ENCODE measurements at places on chromosomes 12 and 14.

GRCh38 chr14:43872752-43873655 lies 634.1 kb downstream of the FSCB start:
- DNase-seq, result no peak

DNA sequence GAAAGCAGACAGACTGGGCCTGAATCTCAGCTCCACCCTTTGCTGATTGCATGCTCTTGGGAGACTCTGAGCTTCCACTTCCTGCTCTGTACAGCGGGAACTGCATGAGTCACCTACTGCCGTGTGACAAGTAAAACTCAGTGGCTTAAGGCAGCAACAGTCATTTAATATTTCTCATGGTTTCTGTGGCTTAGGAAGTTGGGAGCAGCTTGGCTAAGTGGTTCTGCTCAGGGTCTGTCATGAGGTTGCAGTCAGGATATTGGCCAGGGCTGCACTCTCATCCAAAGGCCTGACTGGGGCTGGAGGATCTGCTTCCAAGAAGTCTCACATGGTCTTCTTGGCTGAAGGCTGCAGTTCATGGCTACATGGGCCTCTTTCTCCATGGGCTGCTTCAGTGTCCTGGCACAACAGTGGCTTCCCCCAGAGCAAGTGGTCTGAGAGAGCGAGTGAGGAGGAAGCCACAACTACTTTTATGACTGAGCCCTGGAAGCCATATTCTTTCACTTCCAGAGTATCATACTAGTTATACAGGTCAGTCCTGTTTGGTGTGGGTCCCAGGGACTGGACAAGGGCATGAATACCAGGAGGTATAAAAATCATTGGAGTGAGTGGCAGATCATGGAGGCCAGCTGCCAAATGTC lies 49.7 kb downstream of the FAM222A start:
- DNase-seq, result no peak

DNA sequence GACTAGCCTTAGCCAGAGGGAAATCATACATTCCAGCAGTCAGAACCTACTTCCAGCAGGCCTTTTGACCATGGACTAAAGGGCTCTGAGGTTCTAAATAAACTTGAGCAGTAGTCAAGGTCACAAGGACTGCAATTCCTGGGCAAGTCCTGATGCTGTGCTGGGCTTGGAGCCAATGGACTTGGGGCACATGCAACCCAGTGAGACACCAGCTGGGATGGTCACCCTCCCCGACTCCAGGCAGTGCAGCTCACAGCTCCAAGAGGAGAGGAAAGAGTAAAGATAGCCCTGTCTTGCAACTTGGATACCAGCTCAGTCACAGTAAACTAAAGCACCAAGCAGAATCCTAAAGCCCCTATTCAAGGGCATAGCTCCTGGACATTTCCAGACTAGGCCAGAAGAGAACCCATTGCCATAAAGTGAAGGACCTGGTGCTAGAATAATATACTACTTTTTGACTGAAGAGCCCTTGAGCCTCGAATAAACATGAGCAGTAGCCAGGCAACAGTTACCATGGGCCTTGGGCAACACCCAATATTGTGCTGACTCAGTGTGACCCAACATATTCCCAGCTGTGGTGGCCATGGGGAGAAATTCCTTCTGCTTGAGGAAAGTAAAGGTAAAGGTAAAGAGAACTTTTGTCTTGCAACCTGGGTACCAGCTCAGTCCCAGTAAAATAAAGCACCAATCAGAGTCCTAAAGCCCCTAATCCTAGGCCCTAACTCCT lies 226.2 kb upstream of the CLEC14A start:
- DNase-seq, result no peak

DNA sequence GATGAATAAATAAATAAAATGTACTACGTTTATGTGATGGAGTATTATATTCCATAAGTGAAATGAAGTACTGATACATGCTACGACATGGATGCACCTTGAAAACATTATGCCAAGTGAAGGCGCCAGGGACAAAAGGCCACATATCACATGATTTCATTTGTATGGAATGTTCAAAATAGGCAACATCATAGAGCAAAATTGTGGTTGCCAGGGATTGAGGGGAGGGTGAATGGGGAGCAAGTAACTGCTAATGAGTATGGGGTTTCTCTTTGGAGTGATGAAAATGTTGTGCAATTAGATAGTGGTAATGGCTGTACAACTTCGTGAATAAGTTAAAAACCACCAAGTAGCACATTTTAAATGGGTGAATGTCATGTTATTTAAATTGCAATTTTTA lies 132.8 kb downstream of the SLC38A4 start:
- DNase-seq, result no peak

DNA sequence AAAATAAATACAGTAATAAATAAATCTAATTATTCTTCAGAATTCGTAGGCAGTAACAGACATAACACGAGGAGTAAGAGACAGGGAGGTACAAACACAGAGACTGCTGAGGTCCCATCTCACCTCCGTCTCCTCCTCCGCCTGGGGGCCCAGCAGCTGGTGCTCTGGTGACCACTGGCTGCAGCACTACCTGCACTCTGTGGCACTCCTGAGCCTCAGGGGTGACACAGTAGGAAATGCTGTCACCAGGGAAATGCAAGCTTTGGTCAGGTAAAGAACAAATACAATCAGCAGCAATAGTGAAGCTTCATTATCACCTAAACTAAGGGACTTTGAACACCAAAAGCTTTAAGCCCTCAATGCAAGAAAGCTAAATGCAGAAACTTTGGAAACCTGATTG lies 19.6 kb downstream of the GSTZ1 start:
- DNase-seq, result no peak

DNA sequence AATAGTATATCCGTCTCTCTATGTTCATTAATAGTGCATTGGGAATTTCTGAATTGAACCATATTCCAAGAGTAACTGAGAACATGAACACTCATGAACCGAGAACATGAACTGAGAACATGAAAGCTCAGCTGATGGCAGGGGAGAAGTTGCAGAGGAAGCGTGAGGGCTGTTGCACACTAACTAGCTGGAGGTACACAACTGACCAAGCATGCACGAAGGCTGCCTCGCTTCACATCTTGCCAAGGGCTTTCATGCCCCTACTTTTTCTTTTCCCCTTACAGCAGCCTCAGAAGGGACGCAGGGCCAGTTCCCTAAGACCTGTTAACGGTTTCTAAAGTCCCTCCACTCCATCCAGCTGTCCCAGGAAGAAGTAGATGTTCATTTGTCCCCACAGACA lies 4.3 kb downstream of the RNASE1 start:
- no peak for DNase-seq

- no peak for DNase-seq
Measured at GRCh38 chr14:87940382-87940781, 52.6 kb downstream of the GALC start.

DNA sequence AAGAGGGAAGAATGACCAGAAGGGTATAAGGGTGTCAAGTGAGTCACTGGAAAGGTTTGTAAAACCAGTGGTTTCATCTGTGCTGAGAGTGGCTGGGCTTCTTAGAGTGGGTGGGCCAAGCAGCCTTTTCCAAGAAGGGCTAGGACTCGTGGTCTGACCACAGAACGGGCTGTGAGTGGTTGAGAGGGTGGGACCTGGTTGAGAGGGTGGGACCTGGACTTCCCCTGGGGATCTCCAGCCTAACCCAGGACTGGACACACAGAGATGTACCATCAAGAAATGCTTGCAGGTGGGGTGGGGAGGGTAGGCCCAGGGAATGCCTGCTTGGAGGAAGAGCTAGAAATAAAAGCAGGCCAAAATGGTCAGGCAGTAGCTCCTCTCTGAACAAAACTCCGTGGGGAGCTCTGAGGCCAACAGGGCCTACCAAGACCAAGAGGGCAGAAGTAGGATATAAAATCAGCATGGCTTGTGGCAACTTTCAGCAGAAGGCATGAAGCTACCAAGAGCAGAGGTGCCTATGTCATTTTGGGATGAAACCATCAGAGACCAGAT lies 140.5 kb downstream of the FOXN3 start:
- DNase-seq, result no peak

Data from T-helper 9 cell (primary cell).